ENCODE measurements at places on chromosomes 1 and 21.

- no peak for DNase-seq
Measured at GRCh38 chr21:45800339-45801080, 157.0 kb downstream of the PCBP3 start.

- no peak for DNase-seq
Measured at GRCh38 chr1:221567859-221568507, 173.9 kb downstream of the DUSP10 start.

DNA sequence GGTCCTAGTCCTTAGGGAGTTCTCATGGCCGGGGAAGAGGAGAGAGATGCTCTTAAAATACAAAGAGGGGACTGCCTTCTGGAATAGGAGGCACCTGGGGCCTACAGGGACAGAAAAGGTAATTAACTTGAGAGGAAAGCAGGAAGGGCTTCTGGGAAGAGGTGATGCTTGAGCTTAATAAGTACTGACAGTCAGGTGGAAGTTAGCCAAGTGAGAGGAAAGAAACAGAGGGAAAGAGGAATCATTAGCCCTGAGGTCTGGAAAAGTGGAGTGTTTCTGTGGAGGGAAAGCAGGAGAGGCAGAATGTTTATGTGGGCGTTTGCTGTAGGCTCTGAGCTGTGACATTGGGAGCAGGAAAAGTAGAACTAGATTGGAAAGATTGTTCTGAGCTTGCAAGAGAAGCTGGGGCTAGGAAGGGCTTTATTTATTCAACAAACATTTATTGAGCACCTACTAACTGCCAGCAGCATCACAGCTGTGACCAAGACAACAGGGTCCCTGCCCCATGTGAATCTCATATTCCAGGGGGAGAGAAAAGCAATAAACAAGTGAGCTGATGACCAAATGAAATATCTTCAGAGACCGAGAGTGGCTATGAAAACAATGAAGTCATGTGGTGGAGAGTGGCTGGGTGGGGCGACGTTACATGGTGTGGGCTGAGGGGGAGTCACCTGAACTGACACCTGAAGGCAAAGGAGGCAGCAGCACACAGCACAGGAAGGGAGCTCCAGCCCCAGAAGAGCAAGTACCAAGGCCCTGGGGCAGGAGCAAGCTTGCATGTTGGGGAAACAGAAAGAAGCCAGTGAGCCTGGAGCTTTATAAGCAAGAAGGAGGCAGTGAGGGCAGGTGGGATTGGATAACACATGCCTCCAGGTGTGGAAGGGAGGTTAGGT is 4.4 kb upstream of the FNDC5 start:
- no peak for DNase-seq

- DNase-seq = no peak
Measured at GRCh38 chr1:194358208-194358581, 1171.8 kb upstream of the B3GALT2 start.

DNA sequence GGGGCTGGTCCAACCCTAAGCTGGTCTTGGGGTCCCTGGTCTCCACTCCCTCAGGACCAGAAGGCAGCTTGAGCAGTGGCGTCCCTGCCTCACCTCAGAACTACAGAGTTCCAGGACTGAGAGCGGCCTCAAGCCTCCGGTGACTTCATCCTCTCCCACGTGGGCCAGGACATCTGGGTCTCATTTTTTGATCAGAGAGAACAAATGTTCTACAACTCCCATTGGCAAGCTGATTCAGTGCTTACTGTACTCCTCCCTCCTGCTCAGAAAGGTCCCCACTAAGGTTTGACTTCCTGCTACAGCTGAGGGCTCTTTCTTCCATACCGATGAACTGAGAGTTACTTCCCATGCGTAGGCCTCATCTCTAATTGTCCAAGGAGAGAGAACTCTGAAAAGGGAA is 78.5 kb downstream of the PLXNA2 start:
- no peak for DNase-seq

DNA sequence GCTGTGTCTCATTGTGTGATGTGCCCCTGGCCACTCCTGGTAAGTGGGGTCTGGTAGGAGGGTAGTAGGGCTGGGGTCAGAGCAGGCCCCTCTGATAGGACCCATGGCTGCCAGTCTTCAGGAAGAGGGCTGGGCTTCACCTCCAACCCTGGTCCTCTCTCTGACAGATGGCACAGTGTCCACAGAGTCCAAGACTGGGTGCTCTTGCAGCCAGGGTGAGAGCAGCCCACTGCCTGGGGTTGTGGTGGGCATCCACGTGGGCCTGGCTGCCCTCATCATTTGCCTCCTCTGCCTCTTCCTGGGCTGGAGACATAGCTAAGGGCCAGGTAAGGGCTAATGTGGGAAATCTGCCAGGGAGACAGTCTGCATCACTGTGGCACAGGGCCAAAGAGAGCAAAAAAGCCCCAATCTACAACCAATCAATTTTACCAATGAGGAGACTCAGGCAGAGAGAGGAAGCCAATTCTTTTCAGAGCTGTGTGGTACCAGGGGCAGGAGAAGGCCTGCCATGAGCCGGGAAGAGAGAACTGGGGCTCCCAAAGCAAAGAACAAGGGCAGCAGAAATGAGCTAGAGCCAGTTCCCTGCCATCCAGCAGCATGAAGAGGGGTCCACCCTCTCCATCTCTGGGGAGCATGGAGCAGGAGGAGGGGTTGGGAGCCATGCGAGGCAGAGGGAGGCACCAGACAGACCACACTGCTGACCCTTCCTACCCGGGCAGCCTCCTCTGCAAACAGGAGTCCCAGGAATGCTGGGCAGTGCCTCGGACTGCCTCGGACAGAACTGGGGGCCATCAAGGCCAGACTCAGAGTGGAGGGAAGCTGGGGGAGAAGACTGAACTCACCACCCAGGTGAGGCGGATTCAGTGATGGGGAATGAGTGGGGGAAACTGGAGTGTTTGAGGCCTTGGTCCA is 26.8 kb downstream of the SLC27A3 start:
- DNase-seq = no peak

DNA sequence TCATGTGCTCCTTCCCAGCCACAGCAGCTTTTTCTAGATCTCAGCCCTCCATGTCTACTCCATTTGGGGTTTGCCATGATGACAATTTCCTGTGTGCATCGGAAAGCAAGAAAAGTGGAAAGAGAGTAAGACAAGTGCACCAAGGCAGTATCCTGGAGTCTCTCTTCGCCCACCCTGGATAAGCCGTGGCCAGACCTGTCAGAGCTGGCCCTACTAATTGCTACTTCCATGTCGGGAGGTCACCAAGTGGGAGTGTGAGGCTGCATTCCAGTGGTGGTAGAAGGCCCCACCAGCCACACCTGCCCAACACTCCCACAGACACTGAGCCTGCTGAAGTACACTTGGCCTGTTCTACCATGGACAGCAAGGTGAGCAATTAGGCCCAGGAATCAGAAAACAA is 14.0 kb upstream of the LORICRIN start:
- DNase-seq = no peak

DNA sequence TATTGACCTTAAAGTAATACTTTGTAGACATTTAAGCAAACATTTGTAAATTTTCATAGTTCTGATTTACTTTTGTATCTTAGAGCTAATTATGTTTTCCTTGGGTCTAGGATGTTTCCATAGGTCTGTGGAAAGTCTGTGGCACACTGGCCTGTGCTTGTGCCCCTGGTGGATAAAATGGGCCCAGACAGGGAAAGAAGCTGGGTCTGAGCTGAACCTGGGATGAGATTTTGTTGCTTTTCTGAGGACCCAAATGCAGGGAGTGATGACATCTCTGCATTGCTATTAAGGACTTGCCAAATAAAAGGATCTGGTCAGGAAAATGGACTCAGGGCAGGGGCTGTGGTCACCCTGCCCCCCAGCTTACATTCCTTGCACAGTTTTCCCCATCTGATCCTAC is 41.8 kb downstream of the C1orf21 start:
- DNase-seq = no peak

Data from germinal center (tissue), 1 donor.